Neural progenitor cell (in vitro differentiated cells): ENCODE measurements at places on chromosomes 12 and 14. TPM values are rescaled to one million over a fixed set of nuclear protein-coding genes. Genes with fewer than 3 reads are reported as not detected.

GRCh38 chr12:128513831-128514230, 246.9 kb downstream of the TMEM132C start:
- no peaks in the 10 kb centered on the region for H3K27me3 ChIP-seq
- no peak overlapping the region for H3K27ac ChIP-seq
- H3K4me1 ChIP-seq = peaks cover 15% of the 10 kb centered on the region
- no peak overlapping the region for H3K4me3 ChIP-seq

DNA sequence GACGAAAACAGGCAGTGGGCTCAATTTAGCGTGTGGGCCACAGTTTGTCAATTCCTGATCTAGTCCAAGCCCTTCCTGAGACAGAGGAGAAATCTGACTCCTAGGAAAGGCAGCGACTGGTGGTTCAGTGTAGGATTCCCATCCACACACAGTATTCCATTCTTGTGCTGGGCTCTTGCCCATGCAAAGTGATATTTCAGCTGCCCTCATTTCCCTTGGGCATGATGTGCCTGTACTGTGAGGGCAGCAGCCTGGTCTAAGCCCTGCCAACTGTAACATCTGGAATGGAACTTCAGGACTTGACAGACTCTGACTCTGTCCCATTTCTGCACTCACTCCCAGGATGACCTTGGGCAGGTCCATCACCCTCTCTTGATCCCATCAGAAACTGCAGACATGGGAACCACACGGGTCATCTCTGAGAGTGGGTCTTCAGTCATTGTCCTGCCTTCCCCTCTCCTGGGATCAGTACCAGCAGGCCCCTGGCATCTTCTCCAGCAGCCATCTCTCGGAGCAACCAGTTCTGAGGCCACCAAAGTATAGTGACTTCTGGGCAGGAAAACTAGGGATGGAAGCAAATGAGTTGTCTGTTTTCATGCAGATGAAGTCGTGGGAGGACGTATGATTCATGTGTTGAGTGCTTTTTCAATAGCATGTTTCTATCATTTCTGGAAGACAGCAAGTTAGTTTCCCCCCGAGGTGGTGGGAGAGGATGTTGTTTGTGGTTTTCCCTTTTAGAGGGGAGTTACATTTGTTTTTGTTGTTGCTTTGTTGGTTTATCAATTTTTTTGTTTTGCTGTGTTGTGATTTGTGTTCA, 54.2 kb upstream of the BCL2L14 start:
- H3K4me1 ChIP-seq = peaks cover 5% of the 10 kb centered on the region
- H3K27ac ChIP-seq = no peak overlapping the region
- H3K27me3 ChIP-seq = no peaks in the 10 kb centered on the region
- no peaks in the 10 kb centered on the region for H3K36me3 ChIP-seq

- no peak overlapping the region for H3K4me3 ChIP-seq
- H3K4me1 ChIP-seq = no peaks in the 10 kb centered on the region
- no peaks in the 10 kb centered on the region for H3K36me3 ChIP-seq
- no peak for DNase-seq
- H3K27me3 ChIP-seq = no peaks in the 10 kb centered on the region
Measured at GRCh38 chr12:90298289-90298948, 589.8 kb upstream of the ATP2B1 start.

DNA sequence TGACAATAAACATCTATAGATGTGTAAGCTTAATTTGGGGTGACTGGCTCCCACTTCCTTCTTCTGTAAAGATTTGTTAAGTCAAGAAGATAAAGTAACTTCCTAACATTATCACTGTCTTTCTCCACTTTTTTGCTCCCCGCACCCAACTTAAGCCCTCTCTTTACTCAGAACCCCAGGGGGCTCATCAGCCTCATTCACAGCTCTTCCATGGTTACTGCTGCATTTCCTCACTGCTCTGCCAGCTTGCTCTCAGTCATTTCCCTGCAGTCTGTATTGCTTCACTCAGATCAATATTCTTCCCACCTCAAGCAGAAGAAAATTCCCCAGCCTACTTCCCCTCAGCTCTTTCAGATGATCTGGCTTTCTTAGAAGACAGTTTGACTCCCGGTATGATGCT, 102.0 kb downstream of the PIK3C2G start:
- no peak overlapping the region for H3K27ac ChIP-seq
- H3K4me3 ChIP-seq = no peak overlapping the region
- H3K36me3 ChIP-seq = no peaks in the 10 kb centered on the region
- DNase-seq = peak; percentile 33
- H3K4me1 ChIP-seq = peaks cover 9% of the 10 kb centered on the region
- no peaks in the 10 kb centered on the region for H3K27me3 ChIP-seq

DNA sequence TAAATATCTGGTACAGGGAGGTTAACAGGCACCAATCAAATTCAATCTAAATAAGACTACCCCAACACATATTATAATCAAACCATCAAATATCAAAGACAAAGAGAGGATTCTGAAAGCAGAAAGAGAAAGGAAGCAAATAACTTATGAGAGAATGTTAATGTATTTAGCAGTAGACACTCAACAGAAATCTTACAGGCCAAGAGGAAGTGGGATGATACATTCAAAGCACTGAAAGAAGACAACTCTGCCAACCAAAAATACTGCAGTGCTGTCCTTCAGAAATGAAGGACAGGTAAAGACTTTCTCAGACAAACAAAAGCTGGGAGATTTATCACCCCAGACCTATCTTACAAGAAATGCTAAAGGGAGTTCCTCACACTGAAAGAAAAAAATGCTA, 95.9 kb upstream of the PTHLH start:
- H3K36me3 ChIP-seq = no peaks in the 10 kb centered on the region
- H3K4me3 ChIP-seq = no peak overlapping the region
- DNase-seq = no peak
- no peaks in the 10 kb centered on the region for H3K4me1 ChIP-seq
- no peaks in the 10 kb centered on the region for H3K27me3 ChIP-seq

- H3K4me1 ChIP-seq = peaks cover 48% of the 10 kb centered on the region
- H3K4me3 ChIP-seq = no peak overlapping the region
- peak overlapping the region; percentile 69 for H3K27ac ChIP-seq
- DNase-seq = peak; percentile 91
Measured at GRCh38 chr12:47991106-47992061, 12.9 kb downstream of the COL2A1 start.

DNA sequence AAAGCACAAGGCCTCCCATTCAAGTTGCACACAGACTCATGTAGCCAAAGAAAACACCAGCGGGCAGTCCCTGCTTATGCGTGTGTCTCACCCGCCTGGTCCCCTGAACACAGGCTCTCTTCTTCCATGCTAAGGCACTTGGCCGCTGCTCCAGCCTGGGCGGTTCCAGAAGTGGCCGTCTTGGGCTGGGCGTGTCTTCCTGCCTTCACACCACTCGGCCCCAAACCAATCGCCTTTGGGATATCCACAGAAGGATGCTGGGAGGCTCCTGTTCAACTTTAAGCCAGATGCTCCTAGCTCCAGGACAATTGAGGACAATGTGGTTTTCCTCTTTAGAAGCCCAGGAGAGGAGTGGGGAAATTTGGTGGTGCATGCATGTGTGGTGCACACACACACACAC, 2.2 kb downstream of the SCARB1 start:
- no peak for DNase-seq
- peaks cover 5% of the 10 kb centered on the region for H3K4me1 ChIP-seq
- H3K27ac ChIP-seq = no peak overlapping the region

DNA sequence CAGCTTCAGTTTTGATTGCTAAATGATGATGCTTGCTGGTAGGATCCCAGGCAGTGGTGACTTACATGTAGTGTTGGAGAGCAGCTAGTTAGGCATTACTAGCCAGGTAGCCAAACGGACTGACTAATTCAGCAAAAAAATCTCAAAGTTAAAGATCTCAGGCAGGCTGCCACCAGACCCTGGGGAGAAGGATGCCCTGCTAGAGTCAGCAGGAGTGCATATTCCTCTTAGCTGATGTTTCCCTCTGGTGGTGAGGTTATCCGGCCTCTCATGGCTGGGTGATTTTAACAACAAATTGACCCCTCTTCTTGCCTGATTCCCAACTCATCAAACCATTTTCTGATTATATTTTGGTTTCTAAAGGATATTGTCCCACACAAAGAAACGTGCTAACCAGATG, 2.8 kb downstream of the EFS start:
- no peak overlapping the region for H3K4me3 ChIP-seq
- H3K27ac ChIP-seq = no peak overlapping the region
- H3K27me3 ChIP-seq = no peaks in the 10 kb centered on the region
- peaks cover 3% of the 10 kb centered on the region for H3K36me3 ChIP-seq
- H3K4me1 ChIP-seq = peaks cover 26% of the 10 kb centered on the region

GRCh38 chr12:53244337-53244736, 12.3 kb upstream of the RARG start:
- no peak overlapping the region for H3K27ac ChIP-seq
- DNase-seq = no peak
- no peaks in the 10 kb centered on the region for H3K27me3 ChIP-seq
- H3K36me3 ChIP-seq = no peaks in the 10 kb centered on the region
- peaks cover 28% of the 10 kb centered on the region for H3K4me1 ChIP-seq

- no peak overlapping the region for H3K4me3 ChIP-seq
- H3K27me3 ChIP-seq = no peaks in the 10 kb centered on the region
- H3K36me3 ChIP-seq = peaks cover 5% of the 10 kb centered on the region
- no peaks in the 10 kb centered on the region for H3K4me1 ChIP-seq
- no peak overlapping the region for H3K27ac ChIP-seq
- DNase-seq = no peak
Measured at GRCh38 chr14:70794294-70794693, 15.0 kb downstream of the MAP3K9 start.

- H3K27me3 ChIP-seq = no peaks in the 10 kb centered on the region
- H3K4me3 ChIP-seq = no peak overlapping the region
- no peak overlapping the region for H3K27ac ChIP-seq
- no peak for DNase-seq
- peaks cover 19% of the 10 kb centered on the region for H3K4me1 ChIP-seq
Measured at GRCh38 chr14:63032641-63033040, 12.6 kb downstream of the KCNH5 start.

DNA sequence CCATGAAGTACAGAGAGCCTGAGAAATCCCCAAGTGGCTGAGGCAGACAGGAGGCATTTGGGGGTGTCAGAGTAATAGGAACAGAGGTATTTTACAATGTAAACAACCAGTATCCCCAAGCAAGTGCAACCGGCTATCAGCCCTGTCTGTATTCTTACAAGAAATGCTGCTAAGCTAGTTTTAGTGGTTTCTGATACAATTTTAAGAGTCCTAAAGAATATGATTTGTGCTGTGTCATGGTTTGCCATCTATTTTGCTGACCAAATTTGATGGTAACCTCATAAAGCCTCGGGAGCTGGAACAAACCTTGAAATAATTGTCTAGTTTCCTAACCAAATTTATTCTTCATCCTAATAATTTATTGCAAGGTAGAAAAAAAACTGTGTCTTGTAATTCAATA, 46.7 kb upstream of the EGLN3 start:
- no peaks in the 10 kb centered on the region for H3K27me3 ChIP-seq
- H3K27ac ChIP-seq = no peak overlapping the region
- DNase-seq = no peak
- peaks cover 6% of the 10 kb centered on the region for H3K4me1 ChIP-seq
- H3K4me3 ChIP-seq = no peak overlapping the region

GRCh38 chr14:90608929-90609341, 207.3 kb downstream of the TTC7B start:
- no peaks in the 10 kb centered on the region for H3K36me3 ChIP-seq
- DNase-seq = no peak
- H3K4me1 ChIP-seq = peaks cover 49% of the 10 kb centered on the region
- no peak overlapping the region for H3K4me3 ChIP-seq
- H3K27ac ChIP-seq = no peak overlapping the region
- no peaks in the 10 kb centered on the region for H3K27me3 ChIP-seq

HPD gene
- total RNA-seq = not detected in 2 replicates

CLEC14A gene
- not detected in 2 replicates for total RNA-seq

LHX5 gene
- total RNA-seq = 48.4 and 98.7 TPM in 2 replicates

LMNTD1 gene
- total RNA-seq = not detected in 2 replicates

SVOP gene
- 0.12 TPM in 1 of 2 replicates, not detected in the other for total RNA-seq

TDP1 gene
- 59.2 and 63.4 TPM in 2 replicates for total RNA-seq

AEBP2 gene
- total RNA-seq = 22.6 and 34.0 TPM in 2 replicates
